ENCODE measurements at places on chromosomes 1 and 21.

DNA sequence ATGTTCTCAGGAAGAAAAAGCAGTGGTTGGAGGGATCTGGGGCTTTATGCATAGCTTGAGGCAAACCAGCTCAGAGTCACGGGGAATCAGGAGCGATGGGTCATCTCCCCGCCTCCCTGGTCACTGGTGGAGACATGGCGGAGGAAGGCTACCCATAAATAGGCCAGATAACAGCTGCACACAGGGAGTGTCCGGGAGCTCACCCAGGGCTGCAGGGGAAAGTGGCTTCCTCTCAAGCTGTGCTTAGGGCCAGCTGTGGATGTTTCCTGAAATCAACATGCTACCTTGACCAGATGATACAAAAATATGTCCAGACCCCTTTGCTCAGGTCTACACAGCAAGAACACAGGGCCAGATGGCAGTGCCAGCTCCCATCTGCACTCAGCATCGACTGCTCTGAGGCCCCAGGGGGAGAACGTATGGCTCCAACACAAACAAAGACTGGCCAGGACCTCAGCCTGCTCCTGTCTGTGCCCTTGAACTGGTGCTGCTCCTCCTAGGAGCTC is 27.1 kb upstream of the RERE start:
- peak; percentile 49 for DNase-seq

DNA sequence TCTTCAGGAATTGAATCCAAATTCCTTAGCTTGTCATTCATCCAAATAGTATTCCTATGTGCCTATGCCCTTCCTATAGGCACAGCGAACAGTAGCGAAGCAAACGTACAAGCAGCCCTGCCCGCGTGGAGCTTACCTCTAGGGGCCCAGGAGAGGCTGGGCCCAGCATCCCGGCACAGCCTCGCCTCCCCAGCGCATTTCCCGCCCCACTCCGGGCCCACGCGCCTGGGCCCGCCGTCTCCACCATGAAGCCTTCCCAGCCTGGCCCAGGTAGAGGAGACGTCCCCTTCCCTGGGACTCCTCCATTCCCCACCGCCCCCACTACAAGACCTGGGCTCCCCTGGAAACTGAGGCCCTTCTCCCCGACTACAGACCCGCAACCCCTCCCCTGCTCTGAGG is 245 bp upstream of the TMEM269 start:
- no peak for DNase-seq

- no peak for DNase-seq
Observed at GRCh38 chr1:168513656-168514404, 30.0 kb downstream of the XCL2 start.

DNA sequence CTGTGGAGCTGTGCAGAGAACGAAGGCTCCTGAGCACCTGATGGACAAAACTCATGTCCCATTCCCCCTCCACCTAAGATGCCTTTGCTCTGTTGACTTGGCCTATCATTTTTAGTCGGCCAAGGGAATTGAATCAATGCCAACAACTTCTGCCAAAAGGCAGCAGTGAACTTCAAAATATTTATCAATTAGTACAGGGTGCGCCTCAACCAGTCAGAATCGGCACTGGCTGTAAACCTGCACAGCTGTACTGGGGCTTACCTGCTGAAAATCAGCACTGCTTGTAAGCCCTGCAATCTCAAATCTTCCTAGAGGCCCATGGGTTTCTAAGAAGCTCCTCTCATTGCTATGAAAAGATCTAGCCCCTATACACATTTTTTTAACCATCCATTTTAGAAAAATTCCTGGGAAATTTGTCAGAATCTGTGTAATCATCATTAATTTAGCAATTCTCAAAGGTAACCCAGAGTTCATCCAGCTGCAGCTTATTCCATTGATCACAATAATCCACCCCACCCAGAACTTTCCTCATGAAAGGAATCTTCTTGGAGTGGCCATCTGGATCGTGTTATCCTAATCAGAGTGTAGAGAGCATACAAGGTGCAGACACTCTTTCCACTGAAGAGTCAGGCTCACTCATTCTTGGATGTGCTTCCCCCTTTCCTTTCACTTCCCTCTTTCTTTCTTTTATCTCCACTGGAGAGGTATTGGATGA is 40.2 kb downstream of the ADAMTS1 start:
- no peak for DNase-seq

DNA sequence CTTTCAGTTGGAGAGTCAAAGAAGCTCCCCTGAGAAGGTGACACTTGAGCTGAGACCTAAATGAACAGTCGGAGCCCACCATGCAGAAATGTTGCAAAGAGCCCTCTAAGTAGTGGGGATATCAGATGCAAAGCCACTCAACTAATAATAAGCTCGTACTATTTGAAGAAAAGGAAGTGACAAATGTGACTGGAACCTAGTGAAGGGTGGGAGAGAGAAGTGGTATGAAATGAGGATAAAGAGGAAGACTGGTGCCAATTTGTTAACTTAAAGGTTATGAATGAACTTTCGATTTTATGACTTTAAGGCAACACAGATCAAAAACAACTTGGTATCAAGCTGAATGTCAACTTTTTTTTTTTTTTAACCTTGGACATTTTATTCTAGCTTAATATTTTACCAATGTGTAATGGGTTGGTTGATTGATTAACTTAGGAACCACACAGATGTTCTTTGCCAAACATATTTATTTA is 14.7 kb downstream of the LYPLAL1 start:
- DNase-seq: no peak

GRCh38 chr1:66370462-66370971 is 163.4 kb upstream of the SGIP1 start:
- DNase-seq: no peak

DNA sequence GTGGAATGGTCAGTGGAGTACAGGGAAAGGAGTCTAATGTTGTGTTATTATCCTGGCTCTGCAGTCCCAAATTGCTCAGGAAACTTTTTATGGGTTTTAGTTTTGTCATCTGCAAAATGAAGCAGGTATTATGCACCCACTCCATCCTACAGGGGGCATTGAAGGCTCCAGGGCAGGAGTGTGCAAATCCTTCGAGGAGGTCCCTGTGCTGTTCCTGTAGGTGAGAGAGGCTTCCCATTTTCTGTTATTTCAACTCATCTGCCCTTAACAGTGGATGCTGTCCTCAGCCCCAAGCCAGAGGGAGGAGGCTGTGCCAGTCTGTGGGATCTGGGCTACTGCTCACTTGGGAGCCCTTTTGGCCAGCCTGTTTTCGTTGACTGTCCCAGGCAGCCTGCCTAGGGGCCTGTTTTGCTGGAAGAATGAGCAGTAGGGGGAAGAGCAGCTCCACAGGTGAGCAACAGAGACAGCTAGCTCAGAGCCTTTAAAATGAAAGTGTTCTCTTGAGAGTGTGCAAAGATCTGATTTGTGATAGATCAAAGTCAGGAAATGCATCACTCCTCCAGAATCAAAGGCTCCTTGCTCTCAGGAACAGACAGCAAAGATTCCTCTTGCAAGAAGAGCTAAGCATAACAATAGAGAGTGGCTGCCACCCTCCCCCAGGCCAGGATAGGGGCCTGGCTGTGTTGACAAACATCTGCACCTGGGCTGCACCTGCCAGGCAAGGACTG is 317.6 kb upstream of the PROX1 start:
- no peak for DNase-seq

GRCh38 chr1:56524263-56524662 is 55.1 kb downstream of the PLPP3 start:
- no peak for DNase-seq

DNA sequence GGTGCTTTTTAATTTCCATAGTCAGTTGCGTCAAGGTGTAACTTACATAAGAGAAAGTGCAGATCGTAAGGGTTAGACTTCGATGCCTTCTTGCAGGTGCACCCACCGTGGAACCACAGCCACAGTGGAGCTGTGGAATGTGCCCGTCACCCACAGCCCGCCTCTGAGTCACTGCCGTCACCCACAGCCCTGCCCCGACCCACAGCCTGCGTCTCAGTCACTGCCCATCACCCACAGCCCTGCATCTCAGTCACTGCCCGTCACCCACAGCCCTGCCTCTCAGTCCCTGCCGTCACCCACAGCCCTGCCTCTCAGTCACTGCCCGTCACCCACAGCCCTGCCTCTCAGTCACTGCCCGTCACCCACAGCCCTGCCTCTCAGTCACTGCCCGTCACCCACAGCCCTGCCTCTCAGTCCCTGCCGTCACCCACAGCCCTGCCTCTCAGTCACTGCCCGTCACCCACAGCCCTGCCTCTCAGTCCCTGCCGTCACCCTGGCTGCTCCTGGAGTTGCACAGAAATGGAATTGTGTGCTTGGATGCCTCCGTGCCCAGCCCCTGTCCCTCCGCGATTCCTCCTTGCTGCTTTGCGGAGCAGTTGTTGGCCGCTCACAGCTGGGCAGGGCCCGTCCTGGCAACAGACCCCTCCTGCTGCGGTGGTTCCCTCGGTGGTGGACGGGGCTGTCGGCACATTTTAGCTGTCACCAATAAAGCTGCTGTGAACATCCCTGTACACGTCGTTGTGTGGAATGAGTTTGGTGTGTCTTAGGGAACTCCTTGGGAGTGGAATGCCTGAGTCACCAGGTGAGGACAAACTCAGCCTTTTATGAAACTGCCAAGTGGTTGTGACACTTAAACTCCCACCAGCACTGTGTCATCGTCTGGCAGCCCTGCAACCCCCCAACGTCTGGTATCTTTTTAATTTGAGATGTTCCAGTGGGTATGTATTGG is 44.9 kb upstream of the COL6A2 start:
- no peak for DNase-seq

DNA sequence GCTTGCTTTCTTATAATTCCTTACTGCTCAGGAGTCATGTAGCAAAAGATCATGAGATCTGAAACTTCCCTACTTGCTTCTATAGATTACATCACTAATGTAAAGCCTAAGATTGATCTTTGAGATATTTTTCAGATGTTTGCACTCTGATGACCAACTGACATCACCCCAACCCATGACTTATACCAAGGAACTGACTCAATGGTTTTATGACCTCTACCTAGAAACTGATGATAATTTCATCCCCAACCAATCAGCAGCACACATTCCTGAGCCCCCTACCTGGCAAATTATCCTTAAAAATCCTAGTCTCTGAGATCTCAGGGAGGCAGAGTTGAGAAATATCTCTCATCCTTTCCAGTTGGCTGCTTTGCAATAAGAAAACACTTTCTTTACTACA is 122.3 kb upstream of the CAMK1G start:
- DNase-seq: no peak

DNA sequence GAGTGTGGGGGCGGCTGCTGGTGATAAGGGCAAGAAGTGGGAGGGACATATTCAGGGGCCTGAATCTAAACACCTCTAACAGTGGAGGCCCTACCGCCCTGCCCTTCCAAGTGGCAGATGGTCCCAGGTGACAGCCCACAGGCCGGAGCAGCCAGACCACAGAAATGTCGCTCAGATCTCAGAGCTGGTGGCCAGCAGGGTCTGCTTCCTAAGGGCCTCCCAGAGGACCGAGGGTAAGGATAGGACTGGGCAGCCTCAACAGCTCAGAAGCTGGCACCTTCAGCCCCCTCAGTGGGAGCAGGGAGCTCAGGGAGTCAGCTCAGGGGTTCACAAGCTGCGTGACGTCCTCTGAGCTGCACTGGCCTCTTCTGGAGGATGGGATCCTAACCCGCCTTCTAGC is 201.8 kb upstream of the ZC3H12A start:
- no peak for DNase-seq

- peak; percentile 91 for DNase-seq
Observed at GRCh38 chr1:5915587-5916571, 76.3 kb downstream of the NPHP4 start.

DNA sequence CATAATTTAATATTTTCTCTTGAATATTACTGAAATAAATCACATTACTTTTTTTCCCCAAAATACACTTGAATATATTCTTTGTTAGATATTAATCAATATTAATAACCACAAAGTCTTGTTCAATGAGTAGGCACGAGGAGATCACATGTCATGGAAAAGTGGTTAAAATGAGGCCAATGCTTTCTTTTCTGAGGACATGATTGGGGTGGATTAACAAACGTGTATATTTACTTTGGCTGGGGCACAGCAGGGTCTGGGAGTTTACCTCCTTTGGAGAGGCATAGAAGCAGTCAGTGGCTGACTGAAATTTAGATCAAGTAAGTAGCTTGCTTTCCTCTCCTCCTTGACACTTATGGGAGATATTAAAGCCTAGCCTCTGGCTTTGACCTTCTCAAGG is 664.3 kb upstream of the B3GALT2 start:
- peak; percentile 2 for DNase-seq

DNA sequence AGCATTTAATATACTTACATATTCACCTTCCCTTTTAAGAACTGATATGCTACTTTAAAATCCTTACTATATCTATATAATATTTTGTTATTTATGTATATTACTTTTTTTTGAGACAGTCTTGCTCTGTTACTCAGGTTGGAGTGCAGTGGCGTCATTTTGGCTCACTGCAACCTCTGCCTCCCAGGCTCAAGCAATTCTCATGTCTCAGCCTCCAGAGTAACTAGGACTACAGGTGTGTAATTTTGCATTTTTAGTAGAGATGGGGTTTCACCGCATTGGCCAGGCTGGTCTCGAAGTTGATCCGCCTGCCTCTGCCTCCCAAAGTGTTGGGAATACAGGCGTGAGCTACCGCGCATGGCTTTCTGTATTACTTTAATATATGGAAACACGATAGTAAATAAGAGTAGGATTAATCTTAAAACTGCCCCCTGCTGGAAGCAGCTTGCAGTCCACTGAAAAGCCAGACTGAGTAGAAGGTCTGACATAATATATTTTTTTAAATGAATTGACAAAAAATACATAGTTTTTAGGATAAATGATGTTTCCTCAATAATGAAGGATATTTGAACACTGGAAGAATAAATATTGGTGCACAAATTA is 24.4 kb downstream of the RCAN3 start:
- DNase-seq: peak; percentile 67

DNA sequence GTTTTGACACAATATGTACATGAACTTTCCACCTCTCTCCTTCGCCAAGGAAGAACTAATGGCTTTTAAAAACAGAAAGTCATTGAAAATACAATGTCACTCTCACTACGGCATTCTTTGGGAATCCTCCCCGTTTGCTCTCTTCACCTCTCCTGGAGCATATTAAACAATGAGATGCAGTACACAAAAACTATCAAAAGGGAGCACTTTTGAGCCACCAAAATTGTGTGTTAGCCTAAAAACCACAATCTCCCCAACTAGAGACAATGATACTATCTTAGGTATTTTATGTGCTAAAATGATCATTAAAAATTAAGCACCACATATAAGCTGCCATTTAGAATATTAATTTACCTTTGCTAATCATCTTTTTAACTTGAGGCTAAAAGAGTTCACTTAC is 425.5 kb downstream of the KCTD3 start:
- peak; percentile 71 for DNase-seq

GRCh38 chr1:46940307-46940706 is 969 bp downstream of the CYP4A11 start:
- DNase-seq: no peak

- DNase-seq: no peak
Observed at GRCh38 chr1:220887520-220888416, 8.5 kb downstream of the HLX start.
